Mononuclear cell (primary cell): ENCODE measurements at places on chromosomes 4 and X. TPM values are rescaled to one million over a fixed set of nuclear protein-coding genes. Genes with fewer than 3 reads are reported as not detected.

The GJB1 gene
- not detected for total RNA-seq

The CT45A3 gene
- not detected for total RNA-seq

The DIPK2B gene
- not detected for total RNA-seq

The FAM9C gene
- total RNA-seq: not detected

The TRAM1L1 gene
- total RNA-seq: not detected
